Activated CD8-positive, alpha-beta memory T cell treated with anti-CD3 and anti-CD28 coated beads, Interleukin-2, amount 50 U/mL, for 48 hours (primary cell): ENCODE measurements at places on chromosomes 3 and 15.

DNA sequence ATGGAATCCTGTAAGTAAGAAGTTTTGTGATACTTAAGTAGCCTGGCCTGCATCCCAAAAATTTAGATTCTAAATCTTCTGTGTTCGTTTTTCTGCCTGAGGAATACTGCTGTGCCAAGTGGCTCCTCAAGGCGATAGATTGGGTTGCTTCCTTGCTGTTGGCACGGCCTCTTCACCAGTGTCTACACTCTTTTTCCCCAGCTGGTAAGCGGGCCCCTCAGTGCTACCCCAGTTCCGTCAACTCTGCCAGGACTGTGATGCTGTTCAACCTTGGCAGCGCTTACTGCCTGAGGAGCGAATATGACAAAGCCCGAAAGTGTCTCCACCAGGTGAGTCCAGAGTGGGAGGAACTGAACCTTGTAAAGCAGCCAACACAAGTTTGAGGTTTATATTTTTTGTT is 53.3 kb upstream of the TRIM71 start:
- DNase-seq = peak; percentile 34

DNA sequence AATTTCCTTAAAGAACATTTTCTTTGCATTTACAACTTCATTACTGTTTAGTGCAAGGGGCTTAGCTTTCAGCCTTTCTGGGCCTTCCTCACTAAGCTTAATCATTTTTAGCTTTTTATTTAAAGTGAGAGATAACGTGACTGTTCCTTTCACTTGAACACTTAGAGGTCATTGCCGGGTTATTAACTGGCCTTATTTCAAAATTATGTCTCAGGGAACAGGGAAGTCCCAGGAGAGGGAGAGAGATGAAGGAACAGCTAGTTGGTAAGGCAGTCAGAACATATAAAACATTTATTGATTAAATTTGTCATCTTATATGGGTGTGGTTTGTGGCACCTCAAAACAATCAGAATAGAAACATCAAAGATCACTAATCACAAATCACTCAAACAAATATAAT is 268.7 kb downstream of the TIGIT start:
- DNase-seq = no peak

GRCh38 chr3:108302570-108302969 is 6.2 kb downstream of the HHLA2 start:
- DNase-seq = no peak

DNA sequence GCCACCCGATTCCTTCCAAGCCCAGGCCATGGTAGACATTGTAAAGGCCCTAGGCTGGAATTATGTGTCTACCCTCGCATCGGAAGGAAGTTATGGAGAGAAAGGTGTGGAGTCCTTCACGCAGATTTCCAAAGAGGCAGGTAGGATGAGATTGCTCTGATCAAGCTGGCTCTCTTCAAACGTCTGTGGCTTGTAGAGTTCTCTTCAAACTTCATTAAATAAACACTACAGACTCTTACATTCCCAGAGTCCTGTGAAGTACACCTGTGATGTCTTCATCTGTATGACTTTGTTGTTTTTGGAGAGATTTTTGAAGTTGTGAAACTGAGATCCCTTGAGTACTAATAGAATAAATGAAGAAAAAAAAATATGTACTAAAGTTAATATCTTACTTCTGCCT is 285.6 kb downstream of the GRM7 start:
- no peak for DNase-seq

GRCh38 chr15:62262305-62262941 is 97.3 kb upstream of the C2CD4B start:
- DNase-seq = no peak

GRCh38 chr3:134299185-134299887 is 48.7 kb upstream of the RYK start:
- no peak for DNase-seq

DNA sequence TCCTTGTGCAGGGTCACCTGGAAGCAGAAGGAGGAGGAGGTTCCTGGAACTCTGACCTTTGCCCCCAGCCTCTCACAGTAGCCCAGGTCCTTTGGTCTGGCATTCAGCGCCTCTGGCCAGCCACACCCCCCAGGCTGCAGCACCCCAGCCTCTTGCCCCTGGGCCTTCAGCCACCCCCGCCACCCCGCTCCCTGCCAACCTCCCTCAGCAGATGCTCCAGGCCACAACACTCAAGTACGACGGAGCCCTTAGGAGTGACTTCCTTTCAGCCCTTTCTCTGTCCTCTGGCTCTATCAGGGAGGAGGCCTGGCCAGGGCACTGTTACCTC is 45.2 kb downstream of the GRIP2 start:
- no peak for DNase-seq

GRCh38 chr3:33093847-33094246 is 3.1 kb downstream of the GLB1 start:
- DNase-seq = no peak

DNA sequence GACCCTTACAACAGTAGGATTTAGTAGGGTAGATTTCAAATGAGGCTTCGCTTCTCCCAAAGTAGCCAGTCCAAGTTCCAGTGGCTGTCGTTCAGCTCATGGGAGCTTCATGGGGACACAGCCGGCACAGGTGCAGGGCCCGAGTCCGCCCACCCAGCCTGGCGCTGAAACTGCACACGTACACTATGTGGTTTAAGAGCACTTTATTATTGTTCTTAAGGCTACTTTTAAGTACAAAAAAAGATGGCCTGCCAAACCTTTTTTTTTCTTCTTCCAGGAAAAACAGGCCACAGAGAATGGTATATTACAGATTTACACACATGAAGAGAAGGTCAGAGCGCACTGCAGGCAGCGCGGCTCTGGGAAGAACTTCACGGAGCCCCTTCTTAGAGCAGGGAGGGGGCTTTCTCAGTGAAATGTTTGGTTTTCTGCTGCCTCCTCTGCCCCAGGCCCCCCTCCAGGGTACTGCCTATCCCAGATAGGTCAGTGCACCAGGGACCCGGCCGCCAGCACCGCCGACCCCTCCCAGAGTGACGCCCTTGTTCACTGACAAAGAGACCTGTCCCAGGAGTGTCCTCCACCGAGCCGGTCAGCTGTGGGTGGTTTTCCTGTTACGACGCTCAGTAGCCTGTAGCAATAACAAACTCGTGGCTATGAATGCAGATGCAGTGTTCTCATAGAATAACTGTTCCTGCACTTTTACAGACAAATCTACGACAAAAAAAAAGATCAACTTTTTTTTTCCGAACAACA is 87.7 kb downstream of the VGLL4 start:
- DNase-seq = no peak

GRCh38 chr3:183449791-183450190 is 21.4 kb upstream of the MCF2L2 start:
- DNase-seq = no peak

DNA sequence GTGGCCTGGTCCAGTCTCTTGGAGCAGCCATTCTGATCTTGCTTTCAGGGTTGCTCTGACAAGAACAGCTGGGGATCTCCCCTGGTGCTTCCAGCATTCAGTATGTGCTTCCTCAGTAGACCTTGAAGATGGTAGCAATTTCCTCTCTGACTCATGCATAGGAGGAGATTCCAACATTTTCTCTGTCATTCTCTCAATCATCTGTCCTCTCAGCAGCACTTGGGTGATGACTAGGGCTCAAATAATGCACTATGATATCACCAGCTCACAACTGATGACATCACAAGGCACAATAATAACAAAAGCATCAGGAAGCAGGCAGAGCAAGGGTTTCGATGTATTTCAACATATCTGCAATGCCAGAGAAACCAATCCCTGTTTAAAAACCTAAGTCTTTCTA is 52.7 kb downstream of the NFKBIZ start:
- DNase-seq = no peak

GRCh38 chr3:167740961-167741587 is 5.6 kb downstream of the SERPINI1 start:
- DNase-seq = no peak

GRCh38 chr3:33201195-33201594 is 17.4 kb downstream of the SUSD5 start:
- DNase-seq = no peak

DNA sequence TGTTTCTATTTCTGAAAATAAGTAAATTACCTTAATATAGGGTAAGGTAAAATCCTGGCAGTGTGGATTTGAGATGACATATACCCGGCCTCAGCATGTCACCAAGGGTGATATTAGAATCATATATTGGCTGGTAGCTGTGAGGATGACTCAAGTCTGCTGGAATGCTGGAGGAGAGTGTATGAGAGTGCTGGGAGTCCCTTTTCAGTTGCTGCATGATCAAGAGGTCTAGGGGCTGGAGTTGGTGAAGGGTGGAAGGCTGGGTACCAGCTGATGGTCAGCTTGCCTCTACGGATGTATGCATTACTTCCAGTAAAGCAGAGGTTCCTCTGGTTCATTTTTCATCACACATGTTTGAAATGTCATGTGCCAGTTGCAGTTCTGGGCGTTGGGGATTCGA is 40.6 kb downstream of the SLC25A26 start:
- no peak for DNase-seq
